IMR-90 (cell line): ENCODE measurements at places on chromosomes 5 and 9. TPM values are rescaled to one million over a fixed set of nuclear protein-coding genes. Genes with fewer than 3 reads are reported as not detected.

DNA sequence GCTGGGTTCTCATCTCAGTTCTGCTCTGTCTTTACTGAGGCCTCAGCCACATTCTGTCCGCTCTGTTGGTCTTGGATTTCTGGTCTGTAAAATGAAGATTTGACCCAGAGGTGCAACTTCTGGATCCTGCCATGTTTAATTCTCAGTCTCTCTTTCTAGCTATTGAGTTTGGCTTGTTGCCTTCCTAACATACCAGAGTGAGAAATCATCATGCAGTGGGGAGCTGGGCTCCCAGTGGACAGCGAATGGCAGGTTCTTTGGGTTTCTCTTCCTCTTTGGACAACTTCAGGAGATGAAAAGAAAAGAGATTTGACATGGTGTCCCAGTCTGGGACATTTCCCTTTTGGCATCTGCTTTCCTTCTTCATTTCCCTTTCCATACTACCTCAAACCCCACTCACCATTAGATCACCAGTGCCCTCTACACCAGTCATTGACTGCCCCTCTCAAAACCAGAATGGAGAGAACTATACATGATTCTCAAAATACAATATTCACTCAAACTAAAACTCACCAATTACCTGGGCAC lies 334.7 kb downstream of the ACTL7B start:
- peak; percentile 72 for DNase-seq

DNA sequence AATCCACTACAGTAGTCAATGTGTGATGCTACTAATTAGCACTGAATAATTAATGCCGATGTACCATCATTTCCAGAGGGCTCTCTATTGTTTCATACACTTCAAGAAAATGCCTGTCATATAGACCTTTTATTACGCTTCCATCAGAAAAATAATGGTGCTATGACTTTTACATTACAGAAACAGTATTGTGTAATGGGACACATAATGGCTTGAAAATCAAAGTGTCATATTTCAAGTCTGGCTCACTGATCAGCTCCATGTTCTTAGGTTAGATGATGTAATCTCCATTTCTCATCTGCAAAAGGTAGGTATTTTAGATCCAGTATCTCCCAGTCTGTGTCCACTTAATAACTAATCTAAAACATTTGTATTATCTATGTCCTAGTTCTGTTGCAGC lies 990.6 kb upstream of the TYRP1 start:
- no peak for DNase-seq

GPBP1 gene
- total RNA-seq: 29.2 and 63.9 TPM in 2 replicates

HAND1 gene
- total RNA-seq: not detected in 2 replicates

GRCh38 chr5:152990217-152990616 lies 500.3 kb upstream of the GRIA1 start:
- no peak for DNase-seq

GBGT1 gene
- total RNA-seq: 0.83 and 1.8 TPM in 2 replicates

DMGDH gene
- total RNA-seq: under 0.01 and 0.18 TPM in 2 replicates

SLC34A1 gene
- total RNA-seq: not detected in 2 replicates

GRCh38 chr5:140509898-140510297 lies 37.6 kb upstream of the EIF4EBP3 start:
- DNase-seq: no peak

GRCh38 chr9:123722378-123722777 lies 207.5 kb downstream of the DENND1A start:
- no peak for DNase-seq

- peak; percentile 82 for DNase-seq
Measured at GRCh38 chr9:129320575-129321285, 142.7 kb upstream of the IER5L start.

UBE2D2 gene
- 35.7 and 56.7 TPM in 2 replicates for total RNA-seq

- no peak for DNase-seq
Measured at GRCh38 chr9:134390537-134390936, 64.3 kb downstream of the RXRA start.

CAMK2A gene
- total RNA-seq: under 0.01 and 0.18 TPM in 2 replicates

MARVELD2 gene
- total RNA-seq: 0.54 and 0.83 TPM in 2 replicates

LCN1 gene
- total RNA-seq: not detected in 2 replicates

DNA sequence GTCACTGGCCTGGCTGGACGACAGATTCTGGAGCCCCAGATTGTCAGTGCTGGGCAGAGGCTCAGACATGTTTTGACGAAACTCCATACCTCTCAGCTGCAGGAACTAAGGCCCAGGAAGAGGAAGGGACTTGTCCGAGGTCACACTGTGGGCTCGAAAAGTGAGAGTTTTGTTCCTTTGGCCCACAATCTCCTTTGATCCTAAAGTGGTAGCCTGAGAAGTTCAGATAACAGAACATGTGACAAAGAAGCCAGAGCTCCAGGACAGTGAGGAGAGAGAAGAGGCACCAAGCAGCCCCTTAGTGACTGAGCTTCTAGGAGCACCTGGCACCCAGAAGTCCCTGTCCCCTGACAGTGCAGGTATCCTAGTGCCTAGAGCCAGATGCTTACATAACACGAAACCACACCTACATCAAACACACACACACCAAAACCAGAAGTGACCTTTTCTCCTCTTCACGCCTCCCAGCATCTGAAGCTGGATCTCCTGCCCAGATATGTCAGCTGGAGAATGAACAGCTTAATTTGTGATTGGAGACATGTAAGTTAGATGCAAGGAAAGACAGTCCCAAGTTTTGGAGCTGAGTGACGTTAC lies 88.9 kb downstream of the ADRB2 start:
- DNase-seq: no peak

FGF1 gene
- 7.7 and 8.1 TPM in 2 replicates for total RNA-seq

DNA sequence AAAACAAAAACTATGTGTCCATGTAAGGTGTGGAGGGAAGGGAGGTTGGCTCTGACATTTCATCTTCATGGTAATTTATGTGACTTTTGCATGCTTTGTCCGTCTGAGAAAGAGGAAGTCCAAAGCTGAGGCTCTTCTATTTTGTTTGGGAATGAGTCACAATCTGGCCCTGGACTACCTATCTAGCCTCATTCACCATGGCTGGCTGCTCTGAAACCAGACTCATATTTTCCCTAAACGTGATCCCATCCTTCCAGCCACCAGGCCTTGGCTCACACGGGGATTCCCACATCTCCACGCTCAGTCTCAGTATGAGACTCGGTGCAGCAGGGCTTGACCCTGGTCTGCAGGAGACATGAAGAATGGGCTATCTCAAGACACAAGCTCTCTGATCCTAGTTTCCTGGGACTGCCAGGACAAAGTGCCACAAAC lies 672.8 kb downstream of the ACTL7B start:
- DNase-seq: peak; percentile 55

PCDHB3 gene
- under 0.01 and 0.18 TPM in 2 replicates for total RNA-seq

GRCh38 chr9:81397481-81398381 lies 291.6 kb downstream of the TLE1 start:
- DNase-seq: no peak

FOXD4L6 gene
- total RNA-seq: not detected in 2 replicates

CCL27 gene
- total RNA-seq: 0.18 TPM in 1 of 2 replicates, not detected in the other

PCDHB5 gene
- 0.18 and 0.28 TPM in 2 replicates for total RNA-seq

DNA sequence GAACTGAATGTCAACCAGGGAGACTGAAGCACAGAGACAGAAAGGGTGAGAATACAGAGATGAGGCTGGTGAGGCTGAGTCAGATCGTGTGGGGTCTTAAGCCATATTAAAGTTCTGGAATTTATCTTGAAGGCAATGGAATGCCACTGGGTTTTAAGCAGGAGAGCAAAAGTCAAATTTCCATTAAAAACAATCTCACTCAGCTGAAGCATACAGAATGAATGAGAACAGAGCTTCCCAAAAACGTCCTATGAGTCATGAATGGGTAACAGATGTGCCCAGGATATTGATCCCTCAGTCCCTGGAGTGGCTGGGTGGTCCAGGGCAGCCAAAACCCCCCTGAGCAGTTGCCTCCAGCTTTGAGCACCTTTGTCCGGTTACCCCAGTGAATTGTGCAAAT lies 44.9 kb downstream of the PFDN1 start:
- DNase-seq: peak; percentile 57

PTAR1 gene
- 110 and 115 TPM in 2 replicates for total RNA-seq

GRCh38 chr5:38339446-38339845 lies 81.1 kb downstream of the EGFLAM start:
- no peak for DNase-seq

- DNase-seq: no peak
Measured at GRCh38 chr9:71742703-71743102, 25.6 kb downstream of the CEMIP2 start.

DNA sequence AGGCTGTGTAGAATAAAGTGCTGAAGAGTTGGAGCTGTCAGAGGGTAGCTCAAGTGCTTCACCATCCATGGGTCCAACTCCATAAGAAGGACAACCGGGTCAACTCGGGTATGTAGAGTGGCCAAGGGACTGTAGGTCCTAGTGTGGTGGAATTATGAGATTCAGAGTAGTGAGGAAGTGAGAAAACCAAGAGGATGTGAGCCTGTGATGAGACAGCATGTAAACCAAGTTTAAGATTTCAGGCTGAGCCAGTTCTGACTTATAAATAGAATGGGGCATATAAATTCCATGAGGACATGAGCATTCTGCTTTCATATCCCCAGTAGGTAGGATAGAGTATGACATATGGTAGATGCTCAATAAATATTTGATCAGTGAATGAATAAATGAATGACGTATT lies 96.3 kb downstream of the CFAP95 start:
- peak; percentile 52 for DNase-seq

- DNase-seq: no peak
Measured at GRCh38 chr9:89207026-89207425, 28.4 kb upstream of the SHC3 start.

NMUR2 gene
- total RNA-seq: not detected in 2 replicates

DNA sequence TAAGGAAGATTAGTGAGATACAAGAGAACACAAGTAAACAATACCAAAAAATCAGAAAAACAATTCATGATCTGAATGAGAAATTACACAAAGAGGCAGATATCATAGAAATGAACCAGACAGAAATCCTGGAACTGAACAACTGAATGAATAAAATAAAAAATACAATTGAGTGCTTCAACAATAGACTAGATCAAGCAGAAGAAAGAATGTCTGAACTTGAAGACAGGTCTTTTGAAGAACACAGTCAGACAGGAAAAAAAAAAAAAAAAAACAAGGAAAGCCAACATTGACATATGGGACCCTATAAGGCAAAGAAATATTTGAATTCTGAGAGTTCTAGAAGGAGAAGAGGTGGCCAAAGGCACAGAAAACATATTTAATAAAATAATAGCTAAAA lies 115.2 kb downstream of the ZDHHC21 start:
- no peak for DNase-seq

GRCh38 chr5:137734962-137735554 lies 831 bp downstream of the KLHL3 start:
- DNase-seq: peak; percentile 52

SHOC1 gene
- total RNA-seq: not detected in 2 replicates

- no peak for DNase-seq
Measured at GRCh38 chr5:98993512-98993911, 64.7 kb upstream of the CHD1 start.

DNA sequence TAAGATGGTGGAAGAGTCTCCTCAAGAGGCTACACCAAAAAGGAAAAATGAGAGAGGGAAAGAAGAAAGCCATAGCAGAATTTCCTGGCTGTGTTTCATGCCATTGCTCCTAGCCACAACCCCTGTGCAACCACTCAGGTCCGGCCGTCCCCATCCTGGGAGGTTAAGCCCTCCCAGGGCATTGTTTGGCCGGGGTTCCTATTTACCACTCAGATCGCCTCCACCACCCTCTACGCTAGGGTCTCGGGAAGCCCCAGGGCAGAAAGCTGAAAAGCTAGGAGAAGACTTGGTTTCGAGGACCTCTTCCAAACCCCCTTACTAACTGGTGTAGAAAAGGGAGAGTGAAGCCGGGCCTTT lies 715 bp downstream of the RC3H2 start:
- peak; percentile 4 for DNase-seq

EFNA5 gene
- total RNA-seq: 1.6 and 2.2 TPM in 2 replicates
